ENCODE measurements at places on chromosomes 11 and 22.
A peak's percentile ranks its signal among the peaks of the same experiment; 100 is the strongest.

- no peak for DNase-seq
These were observed 6.3 kb upstream of the NDUFC2 start for GRCh38 chr11:78085972-78086371.

- no peak for DNase-seq
These were observed 303.5 kb downstream of the TBC1D22A start for GRCh38 chr22:47065756-47066615.

DNA sequence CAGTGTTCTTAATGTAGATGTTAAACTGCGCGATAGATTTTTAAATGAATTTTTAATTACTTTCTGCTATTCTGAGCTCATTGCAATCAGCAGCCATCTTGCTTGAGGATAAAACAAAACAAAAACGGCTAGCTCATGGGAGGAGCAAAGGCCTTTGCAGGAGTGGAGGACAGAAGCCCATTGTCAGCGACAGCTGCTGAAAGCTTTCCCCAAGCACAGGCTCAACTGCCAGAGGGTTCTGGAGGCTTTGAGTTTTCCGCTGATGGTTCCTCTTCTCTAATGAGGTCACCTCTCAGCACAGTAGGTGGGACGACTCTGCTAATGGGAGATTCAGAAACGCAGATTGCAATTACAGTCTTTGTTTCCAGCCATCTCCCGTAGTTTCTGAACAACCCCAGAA lies 167.1 kb upstream of the TTC12 start:
- no peak for DNase-seq

- peak; percentile 83 for DNase-seq
These were observed 43.4 kb upstream of the MICAL2 start for GRCh38 chr11:12066799-12067508.

- DNase-seq = no peak
These were observed 301.8 kb upstream of the FAT3 start for GRCh38 chr11:91922846-91923245.

DNA sequence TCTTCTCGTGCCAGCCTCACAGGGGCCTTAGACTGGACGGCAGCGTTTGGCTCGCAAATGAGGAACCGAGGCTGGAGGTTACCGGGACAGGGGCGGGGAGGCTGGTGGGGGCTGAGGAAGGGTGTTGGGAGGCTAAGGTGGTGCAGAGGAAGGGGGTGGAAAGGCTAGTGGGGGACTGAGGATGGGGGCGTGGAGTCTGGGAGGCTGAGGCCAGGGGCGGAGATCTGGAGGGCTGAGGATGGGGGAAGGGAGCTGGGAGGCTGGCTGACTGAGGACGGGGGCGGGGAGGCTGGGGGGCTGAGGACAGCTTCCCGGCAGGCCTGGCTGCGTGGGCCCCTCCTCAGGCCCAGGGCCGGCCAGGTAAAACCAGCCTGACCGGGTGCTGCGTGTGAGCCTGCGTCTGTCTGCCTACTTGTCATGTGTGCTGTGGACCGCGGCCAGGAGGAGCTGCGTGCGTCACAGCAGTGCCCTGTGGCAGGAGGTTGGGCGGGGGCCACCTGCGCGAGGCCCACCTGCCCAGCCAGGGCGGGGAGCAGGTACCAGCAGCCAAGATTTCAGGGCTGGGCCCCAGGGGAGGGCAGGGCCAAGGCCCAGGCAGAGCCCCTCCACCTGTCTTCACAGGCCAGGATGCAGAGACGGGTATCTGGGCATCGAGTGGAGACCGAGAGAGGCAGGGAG lies 9.4 kb upstream of the PIM3 start:
- no peak for DNase-seq

DNA sequence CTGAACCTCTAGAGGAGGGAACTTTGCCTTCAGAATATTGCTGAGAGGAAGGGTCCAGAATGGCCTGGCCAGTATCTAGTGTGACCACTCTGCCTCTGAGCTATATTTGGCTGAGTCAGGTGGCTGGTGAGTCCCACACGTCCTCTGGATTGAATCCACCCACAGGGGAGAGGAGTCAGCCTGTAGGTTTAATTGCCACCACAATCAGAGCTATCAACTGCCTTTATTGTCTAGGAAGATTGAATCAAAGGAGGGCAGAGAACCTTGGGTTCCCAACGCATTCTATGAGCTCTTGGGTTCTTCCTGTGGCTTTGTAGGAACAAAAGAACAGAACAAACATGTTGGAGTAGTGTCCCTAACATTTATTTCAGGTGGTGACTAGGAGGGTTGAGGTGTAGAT lies 67.7 kb downstream of the ST3GAL4 start:
- no peak for DNase-seq

DNA sequence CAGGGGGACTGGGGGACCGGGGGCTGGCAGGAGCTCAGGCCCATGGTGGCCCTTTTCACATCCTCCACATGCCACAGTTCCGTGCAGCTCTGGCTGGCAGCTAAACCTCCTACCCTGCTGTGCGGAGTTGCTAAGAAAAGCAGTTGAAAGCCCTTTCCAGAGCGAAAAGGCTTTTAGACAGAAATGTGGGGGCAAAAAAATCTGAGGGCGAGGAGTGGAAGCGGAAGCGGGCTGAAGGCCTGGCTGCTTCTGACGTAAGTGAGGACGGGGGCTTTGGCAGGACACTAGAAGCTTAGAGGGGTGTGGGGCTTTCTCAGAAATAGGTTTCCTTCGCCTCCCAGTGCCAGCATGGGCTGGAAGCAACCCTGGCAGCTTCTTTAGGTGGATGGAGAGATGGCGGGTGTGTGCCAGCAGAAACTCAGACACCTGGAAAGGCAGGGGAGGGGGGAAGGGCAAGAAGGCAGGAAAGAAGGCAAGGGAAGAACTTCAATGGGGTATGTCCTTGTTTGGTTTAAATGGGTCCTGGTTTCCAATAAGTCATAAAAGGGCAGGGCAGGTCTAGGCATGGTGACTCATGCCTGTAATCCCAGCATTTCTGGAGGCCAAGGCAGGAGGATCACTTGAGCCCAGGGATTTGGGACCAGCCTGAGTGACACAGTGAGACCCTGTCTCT lies 11.2 kb upstream of the DGKZ start:
- DNase-seq = no peak

DNA sequence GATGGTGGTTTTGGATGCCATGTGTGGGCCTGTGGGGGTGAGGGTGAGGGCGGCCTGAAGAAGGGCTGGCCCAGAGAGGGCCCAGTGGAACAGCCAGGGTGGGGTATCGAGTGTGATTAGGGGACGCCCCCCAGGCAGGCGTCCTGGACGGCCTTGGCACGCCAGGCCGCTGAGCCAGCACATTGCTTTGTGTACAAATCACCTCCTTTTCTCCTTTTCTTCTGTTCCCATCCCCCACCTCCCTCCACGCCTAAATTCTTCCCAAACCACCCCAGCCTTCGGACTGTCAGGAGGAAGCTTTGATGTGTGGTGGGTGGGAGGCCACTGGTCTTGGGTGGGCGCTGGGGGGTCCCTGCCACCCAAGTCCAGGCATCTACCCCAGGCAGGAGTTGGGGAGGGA lies 7.8 kb upstream of the CD248 start:
- DNase-seq = peak; percentile 57

GRCh38 chr11:23732026-23732425 lies 764.8 kb upstream of the LUZP2 start:
- peak; percentile 38 for DNase-seq
